ENCODE measurements at places on chromosomes 13 and 19.

DNA sequence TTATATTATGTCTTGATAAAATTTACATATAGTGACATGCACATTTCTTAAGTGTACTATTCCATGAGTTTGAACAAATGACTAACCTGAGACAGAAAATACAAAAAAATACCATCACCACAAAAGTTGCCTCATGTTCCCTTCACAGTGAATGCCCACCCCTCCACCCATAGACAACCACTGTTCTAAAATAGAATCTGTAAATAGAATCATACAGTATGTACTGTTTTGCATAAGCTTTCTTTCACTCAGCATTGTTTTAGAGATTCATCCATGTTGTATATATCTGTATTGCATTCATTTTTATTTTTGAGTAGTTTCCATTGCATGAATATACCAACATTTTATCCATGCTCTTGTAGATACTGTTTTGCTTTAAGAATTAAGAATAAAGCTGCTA lies 23.3 kb upstream of the RBM26 start:
- DNase-seq, result no peak

DNA sequence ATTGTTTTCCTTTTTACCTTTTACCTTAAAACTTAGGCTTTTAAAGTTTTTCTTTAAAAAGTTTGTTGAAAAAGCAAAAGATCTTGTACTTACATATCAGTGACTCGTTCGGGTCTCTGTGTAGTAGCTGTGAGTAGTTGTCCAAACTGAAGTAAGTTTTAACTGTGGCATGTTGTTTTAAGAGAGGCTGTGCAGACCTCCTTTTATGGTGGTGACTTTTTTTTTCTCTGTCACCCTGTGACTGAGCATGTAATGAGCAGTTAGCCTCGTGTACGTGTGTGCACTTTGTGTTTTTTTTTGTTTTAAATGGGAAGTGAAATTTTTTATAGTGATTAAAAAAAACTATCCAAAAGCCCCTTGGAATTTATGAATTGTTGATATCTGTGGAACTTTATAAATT lies at the start of gene GPR183:
TSS of gene GPR183 (minus strand) at position 153 of the 400 bp plus-strand sequence. CDS start 11,254 bp downstream, outside the sequence.
- peak; percentile 84 for DNase-seq

DNA sequence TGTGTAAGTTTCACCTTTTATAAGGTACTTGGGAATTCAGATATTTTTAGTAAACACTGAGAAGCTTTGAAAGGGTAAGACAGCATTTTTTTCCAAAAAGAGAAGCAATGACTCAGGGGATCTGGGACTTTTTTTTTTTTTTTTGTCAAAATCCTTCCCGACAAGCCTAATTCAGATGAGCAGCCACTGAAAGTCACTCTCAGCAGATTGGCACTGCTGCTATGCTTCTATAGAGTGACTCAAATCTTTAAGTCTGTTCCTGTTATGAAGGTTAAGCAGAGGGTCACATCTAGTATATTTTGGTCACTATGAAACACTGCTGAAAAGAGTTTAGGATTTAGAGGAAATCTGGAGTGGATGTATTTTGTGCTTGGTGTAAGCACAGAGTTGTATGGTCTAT lies 571.1 kb downstream of the MYO16 start:
- no peak for DNase-seq

DNA sequence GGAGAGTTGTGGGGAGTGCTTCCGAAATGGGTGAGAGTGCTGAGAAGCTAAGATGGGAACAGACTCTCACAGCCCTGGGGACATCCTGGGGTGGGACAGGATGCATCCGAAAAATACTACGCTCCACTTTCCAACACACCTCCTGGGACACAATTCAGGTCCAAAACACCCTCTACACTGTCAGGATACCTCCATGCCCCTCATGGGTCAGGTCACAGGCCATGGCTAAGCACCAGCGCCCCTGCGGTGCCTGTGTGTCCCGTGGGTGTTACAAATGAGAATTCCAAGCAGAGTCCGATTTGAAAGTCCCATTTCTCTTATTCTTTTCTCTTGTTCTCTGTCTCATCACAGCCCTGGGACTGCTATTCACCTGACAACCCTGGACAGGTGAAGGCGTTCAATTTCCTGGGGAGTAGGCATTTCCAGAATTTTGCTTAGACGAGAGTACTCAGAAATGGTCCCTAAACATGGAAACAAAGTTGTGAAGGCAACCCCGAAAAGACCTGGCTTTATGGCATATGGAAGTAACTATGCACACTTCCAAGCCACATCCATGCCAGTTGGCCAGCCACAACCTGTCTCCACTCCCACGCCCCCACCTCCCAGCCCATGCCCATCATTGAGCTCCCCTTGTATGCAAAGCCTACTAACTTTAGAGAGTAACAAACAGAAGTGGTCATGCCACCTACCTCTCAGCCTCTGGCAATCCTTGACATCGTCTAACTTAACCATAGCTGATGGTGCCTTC lies 87.9 kb upstream of the ZNF507 start:
- no peak for DNase-seq

DNA sequence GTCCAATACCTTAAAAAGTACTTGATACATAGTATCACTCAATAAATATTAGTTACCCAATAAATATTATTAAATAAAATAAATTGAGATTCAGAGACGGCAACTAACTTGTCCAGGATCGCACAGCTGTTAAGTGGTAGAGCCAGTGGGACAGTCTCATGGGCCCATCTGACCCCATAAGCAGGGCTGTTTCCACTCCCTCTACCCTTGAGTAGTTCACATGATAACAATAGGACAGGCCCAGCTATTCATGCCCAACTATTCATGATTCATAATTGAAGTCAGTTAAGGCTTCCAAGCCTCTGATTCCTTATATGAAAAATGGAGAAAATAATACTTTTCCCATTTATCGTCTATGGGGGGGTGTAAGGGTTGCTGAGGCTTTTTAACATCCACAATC lies 78.2 kb downstream of the C13orf42 start:
- no peak for DNase-seq

GRCh38 chr19:42121036-42121621 lies 11.1 kb downstream of the POU2F2 start:
- DNase-seq, result no peak

- DNase-seq, result no peak
Observed at GRCh38 chr19:17616961-17617806, 61.7 kb downstream of the COLGALT1 start.

DNA sequence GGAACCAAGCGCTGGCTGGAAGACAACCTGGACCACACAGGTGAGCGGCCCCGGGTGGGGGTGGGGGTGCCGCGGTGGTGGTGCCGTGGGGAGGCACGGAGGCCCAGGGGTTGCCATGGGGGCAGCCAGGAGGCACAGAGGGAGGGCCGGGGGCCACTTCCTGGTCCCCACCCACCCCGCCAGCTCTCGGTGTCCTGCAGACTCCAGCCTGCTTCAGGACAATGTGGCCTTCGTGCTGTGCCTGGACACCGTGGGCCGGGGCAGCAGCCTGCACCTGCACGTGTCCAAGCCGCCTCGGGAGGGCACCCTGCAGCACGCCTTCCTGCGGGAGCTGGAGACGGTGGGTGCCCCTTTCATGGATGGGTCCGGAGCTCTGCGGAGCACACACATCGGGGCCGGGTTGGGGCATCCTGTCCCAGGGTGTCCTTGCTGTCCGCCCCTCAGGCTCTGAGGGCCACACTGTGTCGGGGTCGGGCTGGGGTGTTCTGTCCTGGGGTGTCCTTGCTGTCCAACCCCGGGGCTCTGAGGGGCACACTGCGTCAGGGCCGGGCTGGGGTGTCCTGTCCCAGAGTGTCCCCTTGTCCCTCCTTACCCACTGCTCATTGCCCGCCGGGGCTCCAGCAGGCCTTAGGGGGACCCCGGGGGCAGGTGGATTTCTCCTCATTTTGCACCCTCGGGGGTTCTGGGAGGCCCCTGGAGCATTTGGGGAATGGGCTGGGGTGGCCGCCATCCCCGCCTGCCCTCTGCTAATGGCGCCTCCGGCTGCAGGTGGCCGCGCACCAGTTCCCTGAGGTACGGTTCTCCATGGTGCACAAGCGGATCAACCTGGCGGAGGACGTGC lies 18.3 kb downstream of the NCLN start:
- DNase-seq, result no peak

GRCh38 chr13:35455022-35455421 lies 21.5 kb downstream of the MAB21L1 start:
- no peak for DNase-seq

GRCh38 chr13:79245937-79246577 lies 160.0 kb downstream of the RBM26 start:
- DNase-seq, result no peak

DNA sequence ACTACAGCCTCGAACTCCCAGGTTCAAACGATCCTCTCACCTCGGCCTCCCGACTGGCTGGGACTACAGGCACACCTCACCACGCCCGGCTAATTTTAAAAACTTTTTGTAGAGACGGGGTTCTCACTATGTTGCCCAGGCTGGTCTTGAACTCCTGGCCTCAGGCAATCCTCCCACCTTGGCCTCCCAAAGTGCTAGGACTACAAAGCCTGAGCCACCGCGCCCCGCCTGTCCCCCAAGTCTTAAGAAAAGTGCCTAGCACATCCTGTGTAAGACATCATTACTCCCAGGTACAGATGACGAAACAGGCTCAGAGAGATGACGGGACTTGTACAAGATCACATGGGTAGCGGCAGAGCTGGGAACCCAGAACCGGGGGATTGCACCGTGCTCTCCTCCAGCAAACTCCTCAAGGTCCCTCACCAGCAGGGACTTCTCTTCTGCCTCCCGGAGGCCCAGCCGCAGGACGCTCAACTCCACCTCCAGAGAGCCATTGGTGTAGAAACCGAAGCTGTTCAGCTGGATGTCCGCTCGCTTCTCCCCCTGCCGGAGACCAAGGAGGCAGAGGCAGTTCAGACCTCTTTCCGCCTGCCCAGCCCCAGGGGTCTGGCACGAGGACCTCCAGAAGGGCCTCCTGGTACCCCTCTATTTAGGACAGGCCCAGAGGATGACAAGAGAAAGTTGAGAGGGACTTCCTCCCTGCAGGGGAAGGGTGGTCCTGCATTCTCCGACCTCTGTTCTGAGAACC lies 1.0 kb downstream of the GPR108 start:
- DNase-seq, result peak; percentile 83

- peak; percentile 46 for DNase-seq
Observed at GRCh38 chr19:11421371-11422098, 2.4 kb upstream of the RGL3 start.

- no peak for DNase-seq
Observed at GRCh38 chr19:10043286-10043927, 30.1 kb downstream of the RDH8 start.

DNA sequence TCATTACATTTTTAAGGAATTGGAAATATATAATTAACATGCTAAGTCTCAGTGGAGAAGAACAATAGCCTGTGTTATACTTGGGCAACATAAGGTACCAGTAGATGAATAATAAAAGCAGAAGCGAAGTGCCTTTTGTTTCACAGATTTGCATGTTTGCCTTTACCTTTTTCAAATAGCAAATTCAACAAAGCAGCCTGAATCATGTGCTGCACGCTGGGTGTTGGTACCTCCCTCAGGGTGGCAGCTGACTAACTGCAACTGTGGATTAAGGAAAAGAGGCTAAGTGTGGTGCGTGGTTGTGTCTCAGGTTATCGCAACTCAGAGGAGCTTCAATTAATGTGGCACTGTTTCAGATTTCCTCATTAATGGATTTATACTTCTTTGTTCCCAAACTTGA lies 189.0 kb downstream of the LMO7 start:
- no peak for DNase-seq

GRCh38 chr13:30915691-30916541 lies 9.8 kb downstream of the MEDAG start:
- DNase-seq, result no peak

DNA sequence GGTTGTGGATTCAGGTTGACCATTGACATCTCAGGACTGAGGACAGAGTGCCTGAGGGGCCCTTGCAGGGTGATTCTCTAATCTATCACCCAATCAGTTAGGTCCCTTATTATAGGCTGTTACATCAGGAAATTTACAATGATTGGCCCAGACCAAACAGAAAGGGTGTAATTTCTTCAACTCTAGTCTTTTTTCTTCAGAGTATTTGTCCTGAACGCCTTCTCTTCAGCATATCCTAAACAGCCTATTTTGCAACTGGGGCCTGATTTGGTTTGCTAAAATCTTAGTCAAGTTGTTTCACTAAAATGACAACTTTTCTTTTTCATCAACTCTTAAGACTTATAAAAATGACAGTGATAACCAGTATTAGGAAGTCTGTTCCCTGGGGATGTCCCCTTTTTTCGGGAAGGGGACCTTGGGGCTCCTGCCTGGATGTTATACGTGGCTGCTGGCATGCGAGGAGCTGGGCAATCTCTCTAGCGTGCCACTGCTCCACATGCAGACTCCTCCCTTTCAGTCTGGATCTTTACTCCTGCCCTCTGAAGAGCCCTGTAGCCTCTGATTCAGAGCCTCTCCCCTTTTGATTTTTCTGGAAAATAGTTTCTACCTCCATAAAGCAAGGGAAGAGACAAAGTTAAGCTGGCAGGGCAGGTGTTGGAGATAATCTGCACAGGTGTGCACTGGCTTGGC lies 19.6 kb upstream of the GTF2F2 start:
- DNase-seq, result no peak

DNA sequence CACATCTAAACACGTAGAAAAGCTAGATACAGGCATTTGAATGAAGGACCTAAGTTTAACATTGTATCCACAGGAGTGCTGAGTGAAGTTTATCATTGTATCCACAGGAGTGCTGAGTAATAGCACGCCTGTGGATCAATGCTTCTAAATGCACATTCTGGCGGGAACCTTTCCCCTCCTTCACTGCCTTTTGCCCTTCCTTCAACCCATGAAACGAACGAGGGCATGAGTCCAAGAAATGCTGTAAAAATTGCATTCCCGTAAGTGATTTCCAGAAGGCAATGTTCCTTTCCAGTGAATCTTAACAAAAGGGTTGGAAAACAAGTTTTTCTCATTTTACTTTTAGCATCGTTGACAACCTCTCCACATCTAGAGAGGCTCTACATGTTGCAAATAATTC lies 88.1 kb downstream of the ZDHHC20 start:
- no peak for DNase-seq

GRCh38 chr13:30818323-30818960 lies 83.1 kb downstream of the ALOX5AP start:
- DNase-seq, result no peak

DNA sequence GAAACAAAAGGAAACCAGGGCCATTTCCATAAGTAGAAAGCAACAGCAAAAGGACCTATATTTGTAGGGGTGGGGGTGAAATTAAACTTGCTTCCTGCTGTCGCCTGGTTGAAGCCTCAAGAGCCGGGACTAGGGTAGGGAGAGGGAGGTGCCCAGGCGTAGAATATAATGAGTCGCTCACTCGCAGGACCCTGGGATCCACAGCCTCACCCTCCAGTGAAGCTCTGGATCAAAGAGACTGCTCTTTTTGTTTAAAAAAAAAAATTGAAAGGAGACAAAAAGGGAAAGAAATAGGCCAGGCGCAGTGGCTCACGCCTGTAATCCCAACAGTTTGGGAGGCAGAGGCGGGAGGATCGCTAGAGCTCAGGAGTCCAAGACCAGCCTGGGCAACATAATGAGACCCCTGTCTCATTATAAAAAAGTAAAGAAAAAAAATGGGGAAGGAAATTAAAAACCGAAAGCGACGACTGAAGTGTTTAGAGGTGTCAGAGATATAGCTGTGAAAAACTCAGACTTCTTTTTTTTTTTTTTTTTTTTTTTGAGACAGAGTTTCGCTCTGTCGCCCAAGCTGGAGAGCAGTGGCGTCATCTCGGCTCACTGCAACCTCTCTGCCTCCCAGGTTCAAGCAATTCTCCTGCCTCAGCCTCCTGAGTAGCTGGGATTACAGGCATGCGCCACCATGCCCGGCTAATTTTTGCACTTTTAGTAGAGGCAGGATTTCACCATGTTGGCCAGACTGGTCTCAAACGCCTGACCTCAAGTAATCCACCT lies 10.9 kb upstream of the ADGRE5 start:
- DNase-seq, result peak; percentile 83

- DNase-seq, result no peak
Observed at GRCh38 chr13:48571126-48571913, 38.4 kb upstream of the RCBTB2 start.
